CD8-positive, alpha-beta memory T cell (primary cell): ENCODE measurements at places on chromosomes 16 and 17. TPM values are rescaled to one million over a fixed set of nuclear protein-coding genes. Genes with fewer than 3 reads are reported as not detected.

Gene TCAP
- polyA plus RNA-seq, result not detected

Gene CMTM1
- 1.2 TPM for polyA plus RNA-seq

- no peaks in the 10 kb centered on the region for H3K27me3 ChIP-seq
- no peak for DNase-seq
- no peaks in the 10 kb centered on the region for H3K4me1 ChIP-seq
These were observed 16.5 kb downstream of the SCGB1C2 start for GRCh38 chr17:153851-154250.

DNA sequence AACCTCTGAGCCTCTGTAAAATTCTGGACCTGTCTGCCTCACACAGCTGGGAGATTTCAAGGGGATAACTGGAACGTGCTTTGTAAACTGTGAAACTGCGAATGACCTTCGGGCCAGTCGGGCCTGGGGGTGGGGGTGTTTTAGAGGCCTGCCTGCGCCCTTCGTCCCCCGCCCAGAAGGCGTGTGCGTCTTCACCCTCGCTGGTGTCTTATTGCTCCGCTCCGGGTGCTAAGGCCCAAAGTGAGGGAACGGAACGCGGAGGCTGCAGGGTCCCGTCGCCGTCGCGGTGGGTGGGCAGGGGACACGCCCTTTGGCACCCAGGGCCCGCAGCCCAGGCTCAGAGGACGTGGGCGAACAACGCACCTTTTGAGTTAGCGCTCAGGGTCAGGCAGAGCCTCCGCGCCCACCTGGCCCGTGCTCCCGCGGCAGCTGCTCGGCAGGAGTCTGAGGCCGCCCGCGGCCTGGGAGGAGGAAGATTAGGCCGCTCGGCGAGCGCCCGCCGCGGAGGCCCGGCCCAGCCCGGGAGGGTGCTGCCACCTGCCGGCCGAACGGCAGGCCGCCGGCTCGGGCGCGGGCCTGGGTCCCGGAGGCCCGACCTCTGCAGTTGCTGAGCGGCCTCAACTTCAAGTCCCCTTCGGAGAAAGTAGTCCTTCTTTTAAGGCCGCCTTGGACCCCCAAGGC lies 29.7 kb downstream of the DCAKD start:
- peak; percentile 67 for DNase-seq
- no peak overlapping the region for H3K4me3 ChIP-seq
- no peaks in the 10 kb centered on the region for H3K36me3 ChIP-seq
- H3K27ac ChIP-seq, result no peak overlapping the region
- peaks cover 20% of the 10 kb centered on the region for H3K4me1 ChIP-seq
